ENCODE measurements at places on chromosomes 6 and 20.

DNA sequence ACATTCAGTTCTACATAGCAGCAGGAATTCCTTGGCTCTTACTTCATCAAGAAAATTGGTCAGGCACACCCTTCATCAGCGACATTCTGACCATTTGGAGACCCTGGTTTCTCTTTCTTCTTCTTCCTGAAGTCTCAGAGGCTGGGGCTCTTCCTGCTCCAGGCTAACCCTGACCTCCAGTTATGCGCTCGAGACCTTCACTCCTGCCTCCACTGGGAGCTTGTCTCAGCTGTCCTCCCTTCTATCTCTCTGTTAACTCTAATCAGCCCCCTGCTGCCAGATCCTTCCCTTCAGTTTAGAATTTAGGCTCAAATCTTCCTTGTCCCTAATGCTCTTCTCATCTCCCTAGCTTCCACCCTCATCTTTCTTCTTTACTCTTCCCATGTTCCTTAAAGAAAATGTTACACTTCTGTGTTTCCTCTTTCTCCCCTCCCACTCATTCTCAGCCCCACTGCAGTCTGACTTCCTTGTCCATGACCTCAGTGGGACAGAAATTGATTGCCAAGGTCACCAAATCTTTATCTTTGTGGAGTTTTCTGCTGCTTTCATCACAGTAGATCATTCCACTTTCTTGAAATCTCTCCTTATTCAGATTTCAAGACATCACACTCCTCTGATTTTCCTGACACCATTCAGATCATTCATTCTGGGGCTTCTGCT lies 8.4 kb upstream of the HLA-DOA start:
- DNase-seq = no peak

- DNase-seq = no peak
Observed at GRCh38 chr6:166648846-166649245, 21.8 kb upstream of the RPS6KA2 start.

- no peak for DNase-seq
Observed at GRCh38 chr6:119134752-119135151, 56.3 kb upstream of the FAM184A start.

- no peak for DNase-seq
Observed at GRCh38 chr6:13178107-13178506, 150.2 kb downstream of the TBC1D7 start.

DNA sequence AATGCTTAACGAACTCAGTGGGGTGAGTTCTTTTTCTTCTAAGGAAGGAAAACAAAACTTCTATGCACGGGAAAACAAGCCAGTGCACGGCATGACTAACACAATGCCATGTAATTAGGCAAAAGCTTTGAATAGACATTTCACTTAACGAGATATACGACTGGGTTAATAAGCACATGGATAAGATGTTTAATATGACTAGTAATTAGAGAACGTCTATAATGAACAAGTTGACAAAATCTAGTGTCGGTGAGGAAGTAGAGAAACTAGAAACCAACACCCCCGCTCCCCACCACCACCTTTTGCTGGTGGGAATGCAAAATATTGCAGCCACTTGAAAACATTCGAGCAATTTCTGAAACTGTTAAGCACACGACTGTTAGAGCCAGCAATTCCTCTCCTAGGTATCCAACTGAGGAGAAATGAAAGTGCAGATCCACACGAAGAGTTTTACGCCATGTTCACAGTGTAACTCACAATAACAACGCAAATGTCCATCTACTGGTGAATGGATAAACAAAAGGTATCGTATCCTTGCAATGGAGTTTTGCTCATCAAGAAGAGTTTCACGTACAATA lies 644.9 kb upstream of the AGPAT4 start:
- DNase-seq = no peak

GRCh38 chr6:150535151-150535804 lies 64.4 kb upstream of the PLEKHG1 start:
- DNase-seq = no peak

- no peak for DNase-seq
Observed at GRCh38 chr6:121806116-121806515, 370.7 kb downstream of the GJA1 start.

- DNase-seq = no peak
Observed at GRCh38 chr20:48267860-48268633, 482.8 kb upstream of the SULF2 start.

DNA sequence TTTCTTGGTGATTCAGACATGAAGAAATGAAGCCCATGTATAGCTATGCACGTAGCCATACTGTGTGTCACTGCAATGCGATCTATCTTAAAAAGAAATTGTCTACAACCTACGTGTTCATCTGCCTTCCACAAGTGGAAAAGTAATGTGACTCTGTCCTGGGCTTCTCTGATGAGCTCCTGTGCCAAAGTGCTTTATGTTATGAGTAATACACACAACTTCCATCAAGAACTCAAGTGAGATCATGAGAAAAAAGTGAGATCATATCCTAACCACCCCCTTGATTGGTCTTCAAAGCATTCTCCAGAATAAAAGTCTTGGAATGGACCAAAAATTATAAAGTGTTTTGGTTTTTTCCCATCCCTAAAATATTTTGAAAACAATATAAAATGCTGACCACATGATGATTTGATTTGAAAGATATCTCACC lies 114.3 kb downstream of the DST start:
- DNase-seq = no peak

DNA sequence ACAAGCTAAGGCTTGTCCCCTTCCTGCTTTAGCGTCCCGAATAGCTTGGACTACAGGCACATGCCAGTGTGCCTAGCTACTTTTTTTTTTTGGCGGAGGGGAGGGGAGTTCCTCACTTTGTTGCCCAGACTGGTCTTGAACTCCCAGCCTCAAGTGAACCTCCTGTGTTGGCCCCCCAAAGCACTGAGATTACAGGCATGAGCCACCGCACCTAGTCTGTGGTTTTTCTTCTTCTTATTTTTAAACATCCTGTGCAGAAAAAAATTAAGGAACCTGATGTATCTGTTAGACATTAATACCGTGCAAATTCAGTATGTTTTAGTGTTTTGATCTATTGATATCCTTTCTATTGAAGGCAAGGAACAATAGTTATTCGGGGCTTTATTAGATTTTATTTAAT lies 25.7 kb downstream of the HIVEP1 start:
- DNase-seq = no peak

- no peak for DNase-seq
Observed at GRCh38 chr6:21840428-21840827, 246.9 kb downstream of the SOX4 start.

- no peak for DNase-seq
Observed at GRCh38 chr20:14657266-14658005, 320.0 kb upstream of the FLRT3 start.

DNA sequence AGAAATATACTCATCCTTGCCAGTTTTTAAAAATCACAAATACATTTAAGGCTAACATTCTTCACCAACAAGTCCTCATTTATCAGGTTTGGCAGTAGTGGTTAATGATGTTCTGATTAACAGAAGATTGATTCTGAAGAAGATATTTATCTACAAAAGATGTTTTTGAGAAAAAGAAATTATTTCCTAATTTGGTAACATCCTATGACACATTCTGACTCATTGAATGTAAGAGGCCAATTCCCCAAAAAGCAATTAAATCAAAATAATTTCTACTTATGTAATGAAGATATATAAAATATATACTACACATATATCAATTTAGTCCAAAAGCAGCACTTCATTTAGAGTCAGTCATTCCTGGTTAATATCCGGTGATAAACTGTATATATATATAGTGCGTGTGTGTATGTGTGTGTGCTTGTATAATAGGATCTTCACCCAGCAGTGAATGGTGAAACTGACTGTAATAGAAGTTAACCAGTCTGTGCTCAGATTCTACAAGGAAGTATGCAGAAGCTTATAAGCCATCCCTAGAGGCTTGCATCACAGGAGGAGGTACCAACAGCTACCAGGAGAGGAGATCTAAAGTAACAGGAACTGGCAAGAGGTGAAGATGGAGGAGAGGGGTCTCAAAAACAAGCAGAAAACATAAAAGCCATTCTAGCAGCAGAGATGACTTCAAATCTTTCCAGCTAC lies 82.9 kb upstream of the MARCKS start:
- no peak for DNase-seq

DNA sequence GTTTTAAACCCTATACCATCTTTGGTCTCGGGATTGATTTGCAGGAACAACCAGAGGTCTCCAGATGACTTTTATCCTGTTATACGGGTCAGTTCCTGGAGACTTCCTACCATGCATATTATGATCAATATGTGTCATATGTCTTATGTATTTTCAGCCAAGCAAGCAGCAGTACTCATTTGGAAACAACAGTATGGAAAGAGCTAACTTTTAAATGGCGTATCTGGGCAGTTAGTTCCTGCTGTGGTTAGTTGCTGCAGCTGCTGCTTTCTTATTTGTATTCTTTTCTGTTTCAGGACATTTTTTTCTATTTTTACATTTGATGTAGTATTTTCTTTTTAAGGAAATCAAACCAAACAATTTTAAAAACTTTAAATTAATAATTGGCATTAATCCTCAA lies 207.5 kb downstream of the MANEA start:
- no peak for DNase-seq

DNA sequence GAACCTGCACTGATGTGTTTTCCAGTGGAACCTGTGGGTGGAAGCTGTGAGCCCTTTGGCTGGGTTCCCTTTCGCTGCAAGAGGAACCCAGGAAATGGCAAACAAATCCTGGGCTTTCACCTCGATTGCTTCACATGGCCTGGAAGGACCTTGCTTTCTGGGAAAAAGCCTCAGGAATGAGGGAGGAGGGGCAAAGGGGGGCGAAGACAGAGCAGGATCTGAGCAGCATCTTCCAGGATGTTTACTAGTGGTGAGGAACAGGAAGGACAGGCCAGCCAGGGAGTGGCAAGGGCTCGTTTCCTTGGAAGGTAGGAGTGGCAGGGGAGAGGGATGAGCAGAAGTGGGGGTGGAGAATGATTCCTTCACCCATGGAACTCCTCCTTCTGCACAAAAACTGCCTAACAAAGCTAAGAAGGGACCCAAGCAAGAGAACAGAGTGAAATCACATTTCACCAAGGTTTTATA lies 5.9 kb downstream of the SLC2A10 start:
- DNase-seq = no peak

DNA sequence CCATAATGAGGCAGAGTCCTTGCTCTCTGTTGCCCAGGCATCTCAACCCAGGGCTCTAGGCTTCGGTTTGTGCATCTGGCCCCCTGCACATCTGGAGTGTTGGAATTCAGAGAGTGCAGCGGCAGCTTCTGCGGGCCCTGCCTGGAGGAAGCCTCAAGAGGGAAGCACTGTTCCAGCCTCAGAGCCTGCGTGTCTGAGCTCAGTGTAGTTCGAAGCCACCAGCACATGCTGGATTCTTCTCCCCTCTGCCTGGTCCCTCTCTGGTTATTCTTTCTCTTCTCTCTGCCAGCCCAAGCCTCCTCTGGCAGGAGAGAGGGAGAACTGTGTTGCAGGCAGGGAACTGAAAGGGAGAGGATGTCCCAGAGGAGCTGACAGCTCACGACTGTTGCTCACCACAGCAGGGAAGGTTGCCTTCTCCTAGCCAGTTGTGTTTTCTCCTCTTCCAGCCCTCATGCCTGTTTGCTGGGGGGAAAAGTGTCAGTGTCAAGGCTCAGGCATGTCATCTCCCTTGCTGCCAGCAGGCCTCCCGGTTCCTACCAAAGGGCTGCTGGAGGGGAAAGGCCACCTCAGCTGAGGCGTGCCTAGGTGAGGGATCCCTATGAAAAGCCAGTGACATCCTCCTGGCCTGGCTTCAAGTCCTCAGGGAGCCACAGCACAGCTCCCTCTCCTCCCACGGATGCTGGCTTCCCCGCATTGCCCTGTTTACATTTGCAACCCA lies 126.0 kb upstream of the LRFN2 start:
- DNase-seq = no peak

GRCh38 chr6:87110636-87111035 lies 15.7 kb upstream of the CGA start:
- no peak for DNase-seq

DNA sequence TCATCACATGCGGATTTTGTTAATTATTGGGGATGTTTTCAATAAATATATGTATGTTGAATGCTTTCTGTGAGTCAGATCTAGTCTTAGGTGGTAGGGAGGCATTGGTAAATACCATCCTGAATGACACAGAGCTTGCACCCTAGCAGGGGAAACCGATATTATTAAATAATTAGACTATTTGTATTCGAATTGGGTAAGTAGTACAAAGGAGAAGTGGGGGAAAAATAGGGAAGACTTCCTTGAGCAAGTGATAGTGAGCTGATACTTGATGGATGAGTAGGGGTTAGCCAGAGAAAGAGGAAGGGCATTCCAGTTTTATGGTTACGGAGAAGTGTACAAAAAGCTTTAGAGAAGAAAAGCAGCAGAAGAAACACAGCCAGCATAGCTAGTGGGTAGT lies 1.5 kb downstream of the RIOK1 start:
- DNase-seq = no peak

DNA sequence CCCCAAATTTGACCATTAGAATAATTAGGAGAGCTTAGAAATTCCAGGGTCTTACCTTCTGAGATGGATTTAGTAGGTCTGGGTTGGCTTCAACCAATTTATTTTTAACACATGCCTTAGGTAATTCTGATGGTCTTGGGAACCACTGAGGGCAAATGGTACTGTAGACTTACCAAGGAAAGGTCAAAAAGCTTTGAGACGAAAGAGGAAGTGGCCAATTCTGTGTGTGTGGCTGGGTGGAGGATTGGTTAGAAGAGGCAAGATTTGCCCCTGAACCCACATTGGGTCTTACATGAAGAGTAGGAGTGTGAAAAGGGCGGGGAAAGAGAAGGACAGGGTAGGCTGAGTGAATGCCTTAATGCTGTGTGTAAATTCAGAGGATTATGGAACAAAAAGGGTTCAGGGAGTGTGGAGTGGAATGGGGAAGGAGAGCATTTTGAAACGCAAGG lies 2.7 kb downstream of the ITCH start:
- no peak for DNase-seq

- no peak for DNase-seq
Observed at GRCh38 chr6:32932132-32932868, 8.5 kb downstream of the HLA-DMB start.

GRCh38 chr6:89410788-89411144 lies 1.3 kb downstream of the RRAGD start:
- no peak for DNase-seq

DNA sequence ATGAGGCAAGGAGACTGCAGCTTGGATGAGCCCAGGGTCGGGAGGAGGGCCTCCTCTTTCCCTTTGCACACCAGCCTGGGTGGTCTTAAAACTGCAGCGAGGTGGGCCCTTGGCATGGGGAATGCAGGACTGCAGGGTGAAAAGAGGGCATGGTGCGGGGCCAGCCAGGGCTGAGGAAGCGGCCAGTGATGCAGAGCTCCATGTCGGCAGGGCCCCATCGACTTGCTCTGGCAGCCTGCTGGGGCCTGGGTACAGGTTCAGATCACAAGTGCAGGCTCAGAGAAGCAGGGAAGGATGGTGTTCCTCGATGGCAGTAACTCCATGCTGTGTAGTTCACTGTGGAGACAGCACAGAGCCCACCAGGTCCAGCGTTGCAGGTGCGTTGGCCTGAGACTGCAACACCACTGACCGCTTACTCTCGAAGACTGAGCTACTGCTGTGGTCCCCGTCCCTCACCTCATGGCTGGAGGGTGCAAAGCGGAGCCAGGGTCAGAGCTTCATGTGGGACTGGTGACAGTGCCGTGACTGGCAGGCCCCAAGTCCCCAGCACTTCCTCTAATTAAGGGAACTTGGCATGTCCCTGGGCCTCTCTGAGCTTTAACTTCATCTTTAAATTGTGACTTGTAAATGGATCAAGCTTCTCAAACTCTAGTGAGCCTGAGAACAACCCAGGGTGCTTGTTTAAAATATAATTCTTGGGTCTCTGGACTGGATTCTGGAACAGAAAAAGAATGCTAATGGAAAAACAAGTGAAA lies 223.2 kb downstream of the SYNDIG1 start:
- DNase-seq = no peak
